ENCODE measurements at places on chromosomes 5 and 9. TPM values are rescaled to one million over a fixed set of nuclear protein-coding genes. Genes with fewer than 3 reads are reported as not detected.

- H3K27ac ChIP-seq, result no peak overlapping the region
- H3K4me3 ChIP-seq, result no peak overlapping the region
- no peaks in the 10 kb centered on the region for H3K4me1 ChIP-seq
- DNase-seq, result no peak
Observed at GRCh38 chr5:57937025-57937424, 454.4 kb upstream of the ACTBL2 start.

DNA sequence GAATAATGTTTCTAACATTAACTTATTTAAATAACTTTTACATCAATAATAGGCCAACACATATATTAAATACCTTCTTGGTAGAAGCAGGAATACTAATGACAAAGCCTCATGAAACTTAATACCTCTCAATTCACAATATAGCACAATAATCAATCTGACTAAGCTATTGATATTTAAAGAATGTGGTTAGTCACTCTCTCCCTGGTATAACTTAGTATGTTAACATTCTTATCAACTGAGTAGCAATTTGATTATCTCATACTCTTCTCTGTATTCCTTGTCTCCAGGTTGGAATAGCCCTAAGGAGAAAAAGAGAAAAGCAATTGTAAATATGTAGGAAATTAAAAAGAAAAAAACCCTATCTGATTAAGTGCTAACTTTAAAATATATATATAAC, 4.9 kb upstream of the PGGT1B start:
- H3K4me3 ChIP-seq, result no peak overlapping the region
- no peak for DNase-seq
- H3K36me3 ChIP-seq, result no peaks in the 10 kb centered on the region
- no peaks in the 10 kb centered on the region for H3K4me1 ChIP-seq

DNA sequence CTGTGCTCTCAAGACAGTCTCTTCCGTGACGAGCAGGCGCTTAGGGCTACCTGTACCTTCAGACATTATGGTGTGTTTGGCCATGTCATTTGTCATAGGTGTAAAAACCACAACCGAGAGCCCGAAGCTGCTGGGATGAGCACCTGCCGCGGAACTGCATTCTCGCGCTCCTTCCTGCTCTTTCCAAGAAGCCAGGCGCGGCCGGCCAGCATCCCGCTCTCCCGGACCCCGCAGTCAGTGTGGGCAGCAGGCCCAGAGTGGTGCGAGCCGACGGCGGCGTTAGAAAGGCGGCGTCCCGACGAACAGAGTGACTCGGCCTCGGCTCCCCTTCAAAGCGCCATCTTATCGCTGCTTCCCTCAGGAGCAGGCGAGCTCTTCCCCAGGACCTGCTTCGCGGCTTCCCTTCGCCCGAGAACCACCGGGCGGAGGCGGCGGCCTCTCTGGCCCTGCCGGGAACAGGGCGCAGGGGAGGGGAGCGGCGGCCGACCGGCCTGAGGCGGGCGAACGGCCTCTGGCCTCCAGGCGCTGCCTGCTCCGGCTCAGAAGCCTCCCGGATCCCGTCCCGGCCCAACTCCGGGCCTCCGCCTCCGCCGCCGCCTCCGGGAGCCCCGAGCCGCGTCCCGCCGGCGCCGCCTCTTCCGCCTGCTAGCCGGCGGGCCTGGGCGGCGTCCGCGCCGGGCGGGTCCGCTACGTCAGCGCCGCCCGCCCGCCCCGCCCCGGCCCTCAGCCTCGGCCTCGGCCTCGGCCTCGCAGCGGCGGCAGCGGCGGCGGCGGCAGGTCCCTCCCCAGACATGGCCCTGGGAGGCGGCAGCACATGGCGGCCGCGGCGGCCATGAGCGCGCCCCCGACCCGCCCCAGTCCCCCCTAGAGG, at the start of gene FAM120A:
Gene FAM120A, plus strand, starts transcription at position 741 of the 871 bp plus-strand sequence. CDS start 231 bp downstream, outside the sequence.
- H3K36me3 ChIP-seq, result peaks cover 23% of the 10 kb centered on the region
- peak within 1 kb of the TSS; percentile 93 for H3K4me3 ChIP-seq
- no peaks in the 10 kb centered on the region for H3K27me3 ChIP-seq
- peaks cover 29% of the 10 kb centered on the region for H3K4me1 ChIP-seq

GRCh38 chr9:92965061-92965758, 17.9 kb downstream of the FGD3 start:
- no peaks in the 10 kb centered on the region for H3K36me3 ChIP-seq
- peaks cover 8% of the 10 kb centered on the region for H3K4me1 ChIP-seq
- H3K27ac ChIP-seq, result no peak overlapping the region
- H3K27me3 ChIP-seq, result no peaks in the 10 kb centered on the region

DNA sequence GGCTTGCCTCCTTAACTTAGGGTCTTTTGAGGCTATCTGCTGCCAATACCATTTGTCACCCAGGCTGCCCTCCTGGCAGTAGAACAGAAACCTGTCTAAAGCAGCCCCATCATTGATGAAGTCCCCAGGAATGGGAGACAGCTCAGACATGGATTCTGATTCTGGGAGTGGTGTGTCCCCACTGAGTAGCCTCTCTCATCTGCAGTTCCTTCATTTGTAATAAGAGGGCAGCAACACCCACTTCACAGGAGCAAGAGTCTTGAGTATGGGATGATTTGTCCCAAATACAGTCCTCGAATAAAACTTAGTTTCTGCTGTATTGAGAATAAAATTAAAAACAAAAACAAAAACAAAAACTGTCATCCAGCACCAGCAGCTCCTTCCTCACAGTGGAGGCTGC, 167.6 kb downstream of the ASTN2 start:
- no peaks in the 10 kb centered on the region for H3K27me3 ChIP-seq
- DNase-seq, result no peak
- no peak overlapping the region for H3K27ac ChIP-seq
- no peaks in the 10 kb centered on the region for H3K36me3 ChIP-seq
- no peak overlapping the region for H3K4me3 ChIP-seq

DNA sequence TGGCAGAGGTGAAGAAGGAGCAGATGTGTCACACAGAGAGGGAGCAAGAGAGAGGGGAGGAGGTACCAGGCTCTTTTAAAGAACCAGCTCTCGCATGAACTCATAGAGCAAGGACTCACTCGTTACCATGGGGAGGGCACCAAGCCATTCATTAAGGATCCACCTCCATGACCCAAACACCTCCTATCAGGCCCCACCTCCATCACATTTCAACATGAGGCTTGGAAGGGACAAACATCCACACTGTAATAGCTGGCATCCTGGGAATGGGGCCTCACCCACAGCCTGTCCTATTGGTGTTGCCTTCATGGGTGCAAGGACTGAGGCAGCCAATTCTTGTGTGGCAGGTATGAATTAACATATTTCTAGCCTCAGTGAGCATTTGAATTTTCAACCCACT, 11.6 kb upstream of the TNFAIP8 start:
- H3K27ac ChIP-seq, result no peak overlapping the region
- H3K4me3 ChIP-seq, result no peak overlapping the region
- no peaks in the 10 kb centered on the region for H3K36me3 ChIP-seq
- H3K27me3 ChIP-seq, result no peaks in the 10 kb centered on the region
- DNase-seq, result no peak
- H3K4me1 ChIP-seq, result peaks cover 26% of the 10 kb centered on the region

DNA sequence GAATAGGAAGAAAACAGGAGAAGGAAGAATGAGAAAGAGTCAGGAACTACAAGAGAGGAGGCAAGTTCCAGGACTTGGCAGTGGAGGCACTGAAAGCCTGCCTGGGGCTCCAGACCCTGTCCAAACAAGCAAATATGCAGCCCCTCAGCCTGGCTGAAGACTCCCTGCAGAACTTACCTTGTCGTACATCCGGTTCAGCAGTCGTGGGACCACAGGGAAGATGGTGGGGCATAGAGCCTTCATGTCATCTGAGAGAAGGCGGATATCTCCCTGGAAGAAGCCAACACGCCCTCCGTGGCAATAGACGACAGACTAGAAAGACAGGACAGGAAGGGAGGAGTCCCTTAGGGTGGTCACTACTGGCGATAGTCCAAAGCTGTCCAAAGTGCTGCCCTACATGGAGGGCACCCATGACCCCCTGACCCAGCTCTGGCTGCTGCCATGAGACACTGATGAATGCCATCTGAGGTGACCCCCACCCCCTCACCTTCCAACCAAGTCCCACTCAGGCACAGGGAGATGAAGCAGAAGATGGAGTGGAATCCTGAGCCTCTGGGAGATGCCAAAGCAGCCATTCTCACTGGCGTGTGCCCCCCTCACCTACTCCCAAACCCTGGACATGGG, 27.7 kb upstream of the MEIKIN start:
- no peaks in the 10 kb centered on the region for H3K4me1 ChIP-seq
- H3K36me3 ChIP-seq, result no peaks in the 10 kb centered on the region
- no peaks in the 10 kb centered on the region for H3K27me3 ChIP-seq
- H3K4me3 ChIP-seq, result no peak overlapping the region
- no peak for DNase-seq

DNA sequence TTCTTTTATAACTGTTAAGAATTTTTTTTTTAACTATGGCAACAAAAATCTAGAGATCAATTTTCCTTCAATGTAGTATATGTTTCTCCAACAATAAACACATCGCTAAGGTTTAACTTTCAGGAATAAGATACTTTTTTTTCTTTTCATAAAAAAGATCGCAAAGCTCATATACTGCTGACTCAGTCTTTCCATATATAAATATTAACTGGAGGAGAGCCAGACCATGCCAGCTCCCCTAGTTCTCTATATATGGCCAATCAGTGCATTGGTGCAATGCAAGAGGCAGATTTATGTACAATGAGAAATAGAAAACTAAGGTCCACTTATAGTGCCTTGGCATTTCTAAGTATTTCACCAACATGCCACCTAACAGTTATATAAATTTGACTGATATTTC, 89.2 kb upstream of the GAS1 start:
- no peak for DNase-seq
- H3K36me3 ChIP-seq, result no peaks in the 10 kb centered on the region
- H3K27ac ChIP-seq, result no peak overlapping the region

GRCh38 chr9:114385397-114386181, 2.2 kb downstream of the AKNA start:
- no peaks in the 10 kb centered on the region for H3K27me3 ChIP-seq
- H3K4me3 ChIP-seq, result no peak overlapping the region
- H3K4me1 ChIP-seq, result peaks cover 41% of the 10 kb centered on the region
- peak overlapping the region; percentile 66 for H3K27ac ChIP-seq

SLC23A1 gene
- total RNA-seq, result not detected

SPATA6L gene
- 18.2 TPM for total RNA-seq

PCDHGB1 gene
- 4.8 TPM for total RNA-seq

SELENOP gene
- 637 TPM for total RNA-seq

ENTPD2 gene
- total RNA-seq, result 0.22 TPM

SLC6A18 gene
- total RNA-seq, result not detected

ACTBL2 gene
- 0.59 TPM for total RNA-seq

FOXD4L6 gene
- not detected for total RNA-seq
